Forelimb muscle (tissue), 1 donor: ENCODE measurements at places on chromosomes 16 and 17.

GRCh38 chr17:50659179-50659578 lies 24.5 kb downstream of the ABCC3 start:
- no peak for DNase-seq

GRCh38 chr17:3759597-3760216 lies 36.0 kb downstream of the HASPIN start:
- DNase-seq, result no peak

DNA sequence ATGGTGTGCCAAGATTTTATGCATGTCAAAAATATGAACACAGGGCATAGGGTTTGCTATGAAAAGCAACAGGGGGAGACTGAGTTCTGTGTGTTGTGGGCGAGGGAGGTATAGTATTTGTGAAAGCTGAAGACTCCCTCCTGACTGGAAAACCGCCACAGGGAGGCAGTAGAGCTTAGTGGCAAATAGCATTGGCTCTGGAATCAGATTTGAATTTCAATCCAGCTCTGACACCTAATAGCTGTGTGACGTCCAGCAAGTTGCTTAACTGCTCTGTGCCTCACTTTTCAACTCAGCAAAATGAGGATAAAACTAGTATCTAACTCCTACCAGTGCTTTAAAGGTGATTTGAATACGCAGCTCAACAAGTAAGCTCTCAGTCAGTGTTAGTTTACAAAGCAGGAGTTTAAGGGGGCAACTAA lies 22.0 kb downstream of the KPNA2 start:
- no peak for DNase-seq

GRCh38 chr17:65514082-65514481 lies 47.4 kb downstream of the AXIN2 start:
- DNase-seq, result no peak

DNA sequence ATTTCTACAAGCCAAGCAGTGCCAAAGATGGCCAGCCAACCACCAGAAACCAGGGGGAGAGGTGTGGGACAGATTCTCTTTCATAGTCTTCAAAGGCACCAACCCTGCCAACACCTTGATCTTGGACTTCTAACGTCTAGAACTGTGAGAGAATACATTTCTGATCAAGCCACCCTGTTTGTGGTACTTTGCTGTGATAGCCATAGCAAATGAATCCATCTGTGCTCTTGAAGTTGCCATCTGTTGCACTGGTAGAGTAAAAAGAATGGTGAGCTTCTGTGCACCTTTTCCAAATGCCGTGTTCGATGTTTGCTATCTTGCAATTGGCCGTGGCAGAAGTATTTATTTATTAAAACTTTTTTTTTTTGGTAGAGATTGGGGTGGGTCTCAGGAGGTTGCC lies 16.7 kb upstream of the ADGRG1 start:
- DNase-seq, result no peak

- DNase-seq, result no peak
Observed at GRCh38 chr17:63837962-63838600, 4.4 kb downstream of the SMARCD2 start.

- DNase-seq, result no peak
Observed at GRCh38 chr17:35870906-35871819, 2.5 kb upstream of the HEATR9 start.

DNA sequence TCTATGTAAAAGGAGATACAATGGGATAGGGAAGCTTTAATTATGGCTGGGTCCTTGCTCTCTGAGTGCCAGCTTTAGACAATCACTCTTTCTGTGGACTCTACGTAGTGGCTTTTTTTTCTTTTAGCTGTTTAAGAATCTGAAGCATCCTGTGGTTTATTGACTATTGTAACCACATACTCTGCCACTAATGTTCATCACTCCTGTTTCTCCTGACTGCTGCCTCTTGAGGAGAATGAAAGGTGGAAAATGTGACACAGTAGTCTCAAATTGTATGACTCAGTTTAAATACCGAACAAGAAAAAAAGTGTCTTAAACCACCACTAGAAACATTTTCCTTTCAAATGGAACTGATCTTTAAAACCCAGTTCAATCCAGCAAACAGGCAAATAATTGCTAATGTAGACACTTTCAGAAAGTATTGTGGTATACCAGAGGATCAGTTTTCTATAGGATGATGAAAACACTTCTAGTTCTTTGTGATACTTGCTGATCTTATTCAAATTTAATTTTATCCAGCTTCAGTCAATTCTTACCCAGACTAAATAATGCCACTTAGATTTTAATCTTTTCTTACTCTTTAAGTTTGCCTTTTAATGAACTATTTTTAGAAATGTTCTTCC lies 302.7 kb upstream of the PMFBP1 start:
- DNase-seq, result no peak

GRCh38 chr17:2949469-2950044 lies 113.8 kb downstream of the OR1D5 start:
- DNase-seq, result no peak

GRCh38 chr17:78692460-78693010 lies 89.5 kb downstream of the CYTH1 start:
- DNase-seq, result no peak

- DNase-seq, result no peak
Observed at GRCh38 chr16:23837553-23838308, 1.9 kb downstream of the PRKCB start.

- DNase-seq, result no peak
Observed at GRCh38 chr16:89722392-89723278, 1.3 kb downstream of the ZNF276 start.

DNA sequence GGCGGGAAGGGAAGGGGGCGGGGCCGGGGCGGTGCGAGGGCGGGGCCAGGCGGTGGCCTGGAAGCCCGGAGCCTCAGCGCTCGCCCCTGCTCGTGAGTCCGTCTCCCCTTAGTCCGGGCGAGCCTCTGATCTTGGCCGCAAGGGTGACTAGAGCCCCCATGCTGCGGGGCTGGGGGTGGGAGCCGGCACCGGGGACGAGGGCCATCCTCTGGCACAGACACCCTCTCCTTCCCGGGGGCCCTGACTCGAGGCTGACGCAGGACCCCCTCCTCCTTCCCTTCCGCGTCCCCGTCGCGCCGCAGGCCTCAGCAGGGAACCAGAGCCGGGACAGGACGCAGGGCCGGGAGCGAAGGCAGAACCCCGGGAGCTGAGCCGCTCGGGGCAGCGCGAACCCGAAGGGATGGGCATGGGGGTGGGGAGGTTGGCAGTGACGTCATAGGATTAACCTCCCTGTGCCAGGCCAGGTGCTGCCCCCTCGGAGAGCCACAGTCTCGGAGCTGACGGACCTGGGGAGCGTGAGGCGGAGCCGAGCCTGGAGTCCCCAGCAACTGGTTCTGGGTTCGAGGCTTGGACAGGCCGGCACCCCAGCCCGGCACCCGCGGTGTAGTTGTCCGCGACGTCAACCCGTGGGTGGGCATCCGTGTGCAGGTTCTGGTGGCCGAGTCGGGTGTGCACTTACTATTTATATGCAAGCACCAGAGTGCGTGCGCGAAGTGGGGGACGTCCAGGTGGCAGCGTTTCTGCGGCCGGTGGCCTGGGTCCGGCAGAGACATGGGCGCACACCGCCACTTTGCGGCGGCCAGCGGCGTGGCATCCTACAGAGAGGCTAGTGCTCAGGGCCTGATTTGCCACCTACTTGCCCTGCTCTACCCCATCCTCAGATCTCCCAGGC lies 503 bp upstream of the PLCD3 start:
- DNase-seq, result no peak

GRCh38 chr16:19203374-19203966 lies 35.4 kb downstream of the SYT17 start:
- DNase-seq, result no peak

DNA sequence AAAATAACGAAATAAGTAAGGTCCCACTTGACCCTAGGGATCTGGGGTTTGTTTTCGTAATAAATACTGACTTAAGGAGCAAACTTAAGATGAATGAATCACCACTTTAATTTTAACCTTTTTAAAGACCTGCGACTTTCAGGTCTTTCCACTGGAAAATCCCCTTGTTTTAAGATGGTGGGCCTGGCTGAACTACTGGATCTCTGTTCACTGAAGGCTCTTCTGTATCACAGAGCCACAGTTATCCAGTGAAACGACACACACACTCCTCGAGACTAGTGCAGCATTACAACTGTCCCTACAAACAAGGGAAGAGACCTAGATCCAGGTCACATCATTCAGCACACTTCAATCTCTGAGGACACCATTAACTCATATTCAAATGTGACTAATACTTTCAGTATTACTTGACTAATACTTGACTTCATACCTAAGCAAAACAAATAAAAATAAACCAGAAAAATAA lies 299.0 kb downstream of the CEP112 start:
- DNase-seq, result no peak

- no peak for DNase-seq
Observed at GRCh38 chr16:3215601-3216262, 19.2 kb downstream of the ZNF200 start.

DNA sequence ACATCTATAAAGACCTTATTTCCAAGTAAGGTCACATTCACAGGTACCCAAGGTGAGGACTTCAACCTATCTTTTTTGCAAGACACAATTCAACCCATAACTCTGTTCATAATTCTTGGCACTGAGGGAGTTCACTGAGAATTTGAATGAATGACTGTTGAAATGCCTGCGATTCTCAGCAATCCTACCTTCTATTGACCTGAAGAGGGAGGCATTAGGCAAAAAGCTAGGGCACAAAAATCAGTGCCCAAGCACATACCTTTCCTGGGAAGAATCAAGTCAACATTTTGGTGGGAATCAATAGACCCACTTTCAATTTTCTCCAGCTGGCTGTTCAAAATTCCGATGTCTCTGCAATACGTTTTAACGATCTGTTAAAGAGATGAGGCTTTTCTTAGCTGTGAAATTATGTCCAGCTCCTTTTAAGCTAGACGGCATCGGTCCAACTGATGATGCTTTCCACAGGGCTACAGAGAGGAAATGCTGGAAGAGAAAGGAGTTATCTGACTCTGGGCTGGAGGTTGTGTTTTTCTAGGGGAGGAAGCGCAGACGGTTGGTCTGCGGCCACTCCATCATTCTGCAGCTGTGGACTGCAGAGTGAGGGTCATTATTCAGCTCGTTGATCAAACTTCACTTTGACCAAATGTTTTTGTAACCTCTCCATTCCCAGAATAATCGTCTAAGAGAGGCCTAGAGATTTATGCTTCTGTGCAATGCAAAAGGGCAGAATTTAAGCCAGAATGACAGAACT lies 25.2 kb downstream of the BCO1 start:
- DNase-seq, result peak; percentile 88

DNA sequence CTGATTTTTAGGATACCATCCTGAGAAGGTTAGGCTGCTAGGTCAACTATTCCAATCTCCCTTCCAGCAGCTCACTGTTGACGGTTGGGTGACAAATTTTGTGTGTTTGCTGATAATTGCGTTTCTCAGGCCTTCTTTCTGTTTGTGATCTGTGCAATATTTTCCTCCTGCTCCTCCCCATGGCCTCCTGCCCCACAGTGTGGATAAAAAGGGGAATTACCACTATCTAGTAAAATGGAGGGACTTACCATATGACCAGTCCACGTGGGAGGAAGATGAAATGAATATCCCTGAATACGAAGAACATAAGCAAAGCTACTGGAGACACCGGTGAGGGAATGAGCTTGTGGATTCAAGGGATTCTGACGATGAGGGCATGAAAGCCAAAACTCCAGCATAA lies 9.2 kb downstream of the CHD3 start:
- DNase-seq, result no peak

- DNase-seq, result no peak
Observed at GRCh38 chr17:41906465-41907184, 12.1 kb downstream of the ACLY start.

GRCh38 chr16:72285324-72285723 lies 113.4 kb upstream of the PMFBP1 start:
- DNase-seq, result no peak

- no peak for DNase-seq
Observed at GRCh38 chr16:85282842-85283241, 170.6 kb upstream of the CIBAR2 start.

DNA sequence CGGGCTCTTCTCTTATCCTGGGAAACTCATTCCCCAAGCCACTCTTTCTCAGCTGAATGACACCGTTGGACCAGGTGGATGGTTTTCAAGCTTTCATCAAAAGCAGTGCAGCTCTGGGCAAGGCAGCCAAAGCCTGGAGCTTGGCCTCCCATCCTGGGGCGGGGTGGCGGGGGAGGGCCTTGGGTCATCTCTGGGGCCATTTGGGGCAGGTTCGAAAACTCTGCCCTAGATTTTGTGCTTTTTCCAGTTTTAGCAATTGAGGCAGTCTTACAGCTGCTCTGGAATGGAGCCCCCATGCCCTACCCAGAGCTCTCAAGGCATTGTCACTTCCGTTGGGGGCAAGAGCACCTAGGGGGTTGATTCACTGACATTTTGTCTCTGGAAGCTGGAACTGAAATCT lies 9.1 kb downstream of the MPRIP start:
- DNase-seq, result no peak

GRCh38 chr17:63926164-63926563 lies 6.0 kb downstream of the CD79B start:
- DNase-seq, result no peak

GRCh38 chr16:83458612-83459011 lies 349.2 kb upstream of the HSBP1 start:
- DNase-seq, result no peak
